Effector CD4-positive, alpha-beta T cell (primary cell): ENCODE measurements at places on chromosomes 13 and 19.

GRCh38 chr13:28478127-28478526 lies 16.8 kb downstream of the FLT1 start:
- DNase-seq = no peak

DNA sequence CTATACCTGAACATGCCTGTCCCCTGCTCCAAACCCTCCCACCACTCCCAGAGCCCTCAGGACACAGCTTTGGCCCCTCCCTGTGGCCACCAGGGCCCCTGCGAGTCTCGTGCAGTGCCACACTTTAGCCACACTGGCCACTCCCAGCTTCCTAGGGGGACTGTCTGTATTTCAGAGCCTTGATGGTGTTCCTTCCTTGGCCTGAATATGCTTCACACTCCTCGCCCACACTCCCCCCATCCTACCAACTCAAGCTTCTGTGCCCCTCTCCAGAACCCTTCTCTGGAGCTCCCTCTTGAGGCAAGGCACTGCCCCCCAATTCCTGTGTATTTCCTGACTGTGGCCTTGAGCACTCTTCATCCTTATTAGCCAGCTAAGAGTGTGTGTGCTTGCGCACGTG lies 80.2 kb downstream of the DPF1 start:
- DNase-seq = no peak

DNA sequence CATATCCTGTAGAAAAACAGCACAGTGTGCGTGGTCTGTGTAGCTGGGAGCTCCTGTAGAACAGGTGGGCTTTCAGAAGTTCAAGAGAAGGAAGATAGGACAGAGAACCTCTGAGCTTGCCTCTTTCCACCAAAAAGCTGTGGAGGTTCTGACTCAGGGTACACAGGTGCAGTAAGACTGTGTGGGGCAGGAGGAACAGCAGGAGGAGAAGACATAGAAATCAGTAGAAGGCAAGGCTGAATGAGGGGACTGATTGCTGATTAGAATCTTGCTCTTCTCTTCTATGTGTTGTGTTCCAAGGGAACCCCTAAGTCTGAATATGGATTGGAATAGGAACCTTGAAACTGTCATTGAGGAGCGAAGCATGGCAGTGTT lies 122.7 kb downstream of the AKAP11 start:
- no peak for DNase-seq

GRCh38 chr13:97339988-97340749 lies 93.8 kb upstream of the RAP2A start:
- DNase-seq = no peak

DNA sequence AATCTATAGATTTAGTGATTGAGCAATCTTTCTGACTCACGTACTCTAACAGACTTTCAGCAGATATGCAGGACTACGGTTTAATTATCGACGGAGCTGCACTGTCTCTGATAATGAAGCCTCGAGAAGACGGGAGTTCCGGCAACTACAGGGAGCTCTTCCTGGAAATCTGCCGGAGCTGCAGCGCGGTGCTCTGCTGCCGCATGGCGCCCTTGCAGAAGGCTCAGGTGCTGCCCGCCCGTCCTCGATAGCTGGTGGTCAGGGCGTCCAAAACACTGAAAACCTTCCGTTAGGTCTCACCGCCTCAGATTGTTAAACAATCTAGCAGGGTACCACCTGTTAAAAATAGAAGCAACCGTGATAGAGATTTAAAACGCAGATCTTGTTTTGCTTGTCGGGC lies 113.2 kb upstream of the MCF2L start:
- DNase-seq = no peak

DNA sequence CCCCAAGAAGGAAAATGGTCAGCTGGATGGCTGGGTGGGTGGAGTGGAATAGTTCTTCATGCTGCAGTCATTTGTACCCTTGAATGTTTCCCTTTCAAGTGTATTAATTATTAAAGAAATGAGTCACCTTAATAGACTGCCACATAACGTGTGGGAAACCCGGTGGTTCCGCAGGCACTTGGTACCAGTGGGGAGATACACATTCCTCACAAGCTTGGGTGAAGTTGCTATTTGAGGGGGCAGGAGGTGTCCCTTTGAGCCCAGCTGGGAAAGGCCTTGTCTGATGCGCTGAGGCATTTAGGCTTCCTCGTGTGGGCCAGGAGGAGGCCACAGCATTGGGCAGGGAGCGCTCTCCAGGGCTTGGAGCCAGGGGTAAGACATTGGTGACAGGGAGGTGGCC lies 57.7 kb downstream of the ATP8A2 start:
- no peak for DNase-seq

DNA sequence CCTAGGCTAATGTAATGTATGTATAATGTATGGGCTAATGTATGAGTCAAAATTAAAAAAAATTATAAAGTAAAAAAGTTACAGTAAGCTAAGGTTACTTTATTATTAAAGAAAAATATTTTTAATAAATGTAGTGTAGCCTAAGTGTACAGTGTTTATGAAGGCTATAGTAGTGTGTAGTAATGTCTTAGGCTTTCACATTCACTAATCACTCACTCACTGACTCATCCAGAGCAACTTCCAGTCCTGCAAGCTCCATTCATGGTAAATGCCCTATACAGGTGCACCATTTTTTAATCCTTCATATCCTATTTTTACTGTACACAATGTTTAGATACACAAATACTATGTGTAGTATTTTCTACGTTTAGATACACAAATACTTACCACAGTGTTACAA lies 1.8 kb upstream of the TMEM272 start:
- DNase-seq = no peak

DNA sequence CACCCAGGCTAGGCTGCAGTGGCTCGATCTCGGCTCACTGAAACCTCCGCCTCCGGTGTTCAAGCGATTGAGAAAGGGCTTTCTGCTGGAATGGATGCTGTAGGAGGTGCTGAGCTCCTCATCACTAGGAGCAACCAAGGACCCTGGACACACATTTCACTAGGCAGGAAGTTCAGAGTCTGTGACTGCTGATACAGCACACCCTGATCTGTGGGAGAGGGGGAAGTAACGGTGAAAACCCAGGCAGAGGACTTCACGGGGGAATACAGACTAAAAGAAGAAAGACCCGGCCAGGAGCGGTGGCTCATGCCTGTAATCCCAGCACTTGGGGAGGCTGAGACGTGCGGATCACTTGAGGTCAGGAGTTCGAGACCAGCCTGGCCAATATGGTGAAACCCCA lies 11.9 kb upstream of the NOTCH3 start:
- DNase-seq = no peak
